NB4 (cell line): ENCODE measurements at places on chromosomes 16 and 17.

DNA sequence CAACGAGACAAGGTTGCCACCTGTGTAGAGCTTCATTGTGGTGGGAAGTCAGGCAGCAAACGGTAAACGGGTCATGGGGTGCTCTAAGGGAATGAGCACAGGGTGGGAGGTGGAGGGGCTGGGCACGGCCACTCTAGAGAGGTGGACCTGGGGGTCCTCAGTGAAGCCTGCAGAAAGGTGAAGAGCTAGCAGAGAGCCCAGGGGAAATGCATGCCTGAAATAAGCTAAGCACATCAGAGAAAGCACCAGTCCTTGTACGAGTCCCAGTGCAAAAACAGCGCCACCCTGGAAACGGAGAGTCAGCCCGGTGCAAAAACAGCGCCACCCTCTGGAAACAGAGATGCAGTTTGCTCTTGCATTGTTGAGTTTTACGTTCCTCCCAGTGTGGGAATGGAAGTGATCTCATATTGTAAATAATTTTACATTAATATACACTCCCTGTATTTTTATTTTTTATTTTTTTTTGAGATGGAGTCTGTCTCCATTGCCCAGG, 65.0 kb downstream of the TBC1D16 start:
- peak; percentile 78 for DNase-seq

GRCh38 chr16:75965504-75966374, 239.4 kb upstream of the CPHXL start:
- no peak for DNase-seq

- DNase-seq = no peak
Measured at GRCh38 chr17:2691069-2691871, 20.3 kb downstream of the CLUH start.

DNA sequence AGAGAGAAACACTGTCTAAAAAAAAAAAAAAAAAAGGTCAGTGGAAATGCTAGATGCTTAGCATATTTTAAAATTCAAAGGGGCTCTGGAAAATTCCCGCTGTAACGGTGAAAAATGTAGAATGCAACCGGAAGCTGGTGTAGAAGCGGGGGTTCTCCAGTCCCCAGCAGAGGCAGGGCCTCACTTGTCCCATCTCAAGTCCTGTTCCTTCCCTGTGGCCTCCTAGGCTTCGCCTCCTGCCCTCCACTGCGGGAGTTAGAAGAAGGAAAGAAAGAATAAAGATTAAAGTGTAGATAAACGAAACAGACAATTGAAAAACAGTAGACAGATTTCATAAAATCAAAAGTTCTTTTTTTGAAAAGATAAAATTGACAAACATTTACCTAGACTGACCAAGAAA, 14.8 kb upstream of the ZNF287 start:
- DNase-seq = no peak

GRCh38 chr16:85615852-85616606, 2.9 kb downstream of the GSE1 start:
- DNase-seq = peak; percentile 98

DNA sequence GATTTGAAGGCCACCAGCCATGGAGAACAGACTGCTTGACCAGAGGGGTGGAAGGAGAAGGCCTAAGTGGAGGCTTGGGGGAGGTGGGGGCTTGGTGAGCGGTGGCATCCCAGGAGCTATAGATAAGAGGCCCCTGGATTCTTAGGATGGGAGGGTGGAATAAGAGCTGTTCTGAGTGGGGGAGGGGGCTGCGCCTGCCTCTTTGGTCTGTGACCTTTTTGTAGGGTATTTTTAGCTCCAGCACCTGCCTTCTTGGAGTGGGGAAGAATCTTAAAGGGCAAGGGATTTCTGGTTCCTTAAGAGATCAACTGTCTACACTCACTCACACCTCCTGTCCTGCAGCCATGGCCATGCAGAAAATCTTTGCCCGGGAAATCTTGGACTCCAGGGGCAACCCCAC, 567 bp downstream of the ENO3 start:
- no peak for DNase-seq
